ENCODE measurements at places on chromosomes 7 and 10. TPM values are rescaled to one million over a fixed set of nuclear protein-coding genes. Genes with fewer than 3 reads are reported as not detected.
A peak's percentile ranks its signal among the peaks of the same experiment; 100 is the strongest.

GRCh38 chr7:121049028-121049791, 60.7 kb downstream of the CPED1 start:
- no peak for ATAC-seq

DNA sequence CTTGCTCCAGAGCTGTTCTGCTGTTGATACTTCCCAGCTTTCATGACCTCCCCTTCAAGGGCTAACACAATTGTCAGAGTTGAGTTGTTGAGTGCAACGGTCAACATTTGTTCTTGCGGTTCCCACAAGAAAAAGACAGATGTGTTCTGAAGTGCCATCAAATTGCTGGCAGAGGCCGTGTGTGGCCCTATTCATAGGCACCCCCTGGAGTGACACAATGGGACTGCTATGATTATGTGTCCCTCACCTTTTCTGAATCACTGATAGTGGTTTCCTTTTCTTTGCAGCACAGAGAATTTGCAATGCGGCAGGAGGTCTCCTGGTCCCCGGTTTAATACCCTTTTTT, 5.8 kb upstream of the IGFBP1 start:
- ATAC-seq, result no peak

DNA sequence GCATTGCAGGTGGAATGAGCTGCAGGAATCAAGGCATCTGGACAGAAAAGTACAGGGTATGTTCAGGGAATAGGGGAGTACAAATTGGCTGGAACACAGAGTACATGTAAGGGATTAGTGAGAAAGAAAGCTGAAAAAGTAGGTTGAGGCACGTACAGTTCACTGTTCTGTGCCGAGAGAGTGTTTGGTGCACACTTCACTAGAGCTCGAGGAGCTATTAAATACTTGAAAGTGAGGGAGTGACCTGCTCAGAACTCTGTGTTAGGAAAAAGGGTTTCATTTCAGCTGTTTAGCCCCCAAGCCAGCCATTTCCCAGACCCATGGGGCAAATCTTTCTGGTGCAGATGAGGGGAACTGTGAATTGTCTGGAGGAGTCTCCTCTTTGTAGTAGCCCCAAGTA, 115.2 kb downstream of the TBXAS1 start:
- ATAC-seq, result no peak

DNA sequence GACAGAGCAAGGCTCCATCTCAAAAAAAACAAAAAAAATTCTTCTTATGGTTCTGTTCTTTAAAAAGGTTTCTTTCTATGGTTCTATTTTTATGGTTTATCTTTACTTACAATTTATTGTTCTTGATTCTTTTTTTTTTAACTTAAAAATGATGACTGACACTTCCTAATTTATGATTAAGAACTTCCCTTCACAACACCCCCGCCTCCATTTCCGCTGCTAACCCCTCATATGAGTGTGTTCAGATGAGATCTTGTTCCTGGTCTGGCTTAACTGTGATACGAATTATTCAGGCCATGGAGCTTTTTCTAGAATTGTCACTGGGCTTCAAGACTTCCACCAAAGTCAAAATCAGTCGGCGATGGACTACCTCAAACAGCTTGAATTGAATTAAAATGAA, 33.9 kb downstream of the PTER start:
- no peak for ATAC-seq

DNA sequence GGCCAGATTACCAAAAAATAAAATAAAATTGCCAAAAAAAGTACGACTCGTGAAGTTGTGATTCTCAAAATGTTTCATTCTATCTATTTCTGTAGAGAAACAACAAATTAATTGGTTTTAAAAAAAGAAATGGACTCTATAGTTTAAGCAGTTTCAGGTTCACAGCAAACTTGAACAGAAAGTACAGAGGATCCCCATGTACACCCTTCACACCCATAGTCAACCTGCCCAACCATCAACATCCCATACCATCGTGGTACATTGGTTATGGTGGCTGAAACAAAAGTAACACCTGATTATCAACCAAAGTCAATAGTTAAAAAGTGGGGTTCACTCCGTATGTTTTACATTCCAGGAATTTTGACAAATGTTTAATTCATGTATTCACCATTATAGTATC, 496.1 kb downstream of the ANKRD7 start:
- ATAC-seq, result no peak

DNA sequence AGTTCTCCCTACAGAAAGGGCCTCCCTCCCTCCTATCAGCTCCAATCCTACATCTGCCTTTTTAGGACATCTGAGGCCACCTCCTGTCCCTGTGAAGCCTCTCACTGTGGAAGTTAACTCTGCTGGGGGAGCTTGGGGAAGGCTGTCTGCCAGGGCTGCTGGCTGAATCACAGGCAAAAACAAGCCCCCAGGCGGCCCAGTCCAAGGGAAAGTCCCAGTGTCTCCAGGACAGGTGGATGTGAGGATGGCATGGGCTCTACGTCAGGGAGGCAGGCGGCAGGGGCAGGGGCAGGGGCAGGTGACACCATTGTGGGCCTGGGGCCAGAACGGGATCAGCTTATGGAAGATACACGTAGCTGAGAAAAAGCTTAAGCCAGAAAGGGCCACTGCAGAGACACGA, 240.2 kb downstream of the MAD1L1 start:
- ATAC-seq, result no peak

- no peak for ATAC-seq
Measured at GRCh38 chr10:5622186-5622960, 44.0 kb downstream of the ASB13 start.

GRCh38 chr10:99396471-99396870, 34.0 kb downstream of the GOT1 start:
- no peak for ATAC-seq

- no peak for ATAC-seq
Measured at GRCh38 chr7:159067576-159068487, 76.8 kb downstream of the VIPR2 start.

DNA sequence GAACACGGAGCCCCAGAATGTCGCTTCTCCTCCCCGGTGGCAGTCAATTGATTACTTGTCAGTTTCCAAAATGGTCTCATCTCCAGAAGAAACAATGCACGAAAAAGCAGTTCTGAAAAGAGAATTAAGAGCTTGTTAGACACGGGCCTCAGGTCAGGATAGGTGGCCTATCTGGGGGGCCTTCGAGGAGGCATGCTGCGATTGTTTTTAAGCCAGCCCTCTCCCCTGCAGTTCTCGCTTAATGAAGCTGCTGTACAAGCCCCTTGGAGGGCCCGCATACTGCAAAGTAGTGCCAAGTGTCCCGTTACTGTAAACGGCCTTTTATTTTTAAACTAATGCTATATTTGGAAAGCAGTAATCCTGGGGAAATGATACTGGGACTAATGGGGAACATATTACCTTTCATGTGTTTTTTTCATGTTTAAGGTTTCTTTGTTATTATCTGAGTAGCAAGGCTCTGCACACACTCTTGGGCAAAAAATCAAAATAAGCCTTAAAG, 114.8 kb upstream of the TCF7L2 start:
- ATAC-seq, result no peak

GRCh38 chr7:34392972-34393371, 265.0 kb upstream of the NPSR1 start:
- ATAC-seq, result no peak

DNA sequence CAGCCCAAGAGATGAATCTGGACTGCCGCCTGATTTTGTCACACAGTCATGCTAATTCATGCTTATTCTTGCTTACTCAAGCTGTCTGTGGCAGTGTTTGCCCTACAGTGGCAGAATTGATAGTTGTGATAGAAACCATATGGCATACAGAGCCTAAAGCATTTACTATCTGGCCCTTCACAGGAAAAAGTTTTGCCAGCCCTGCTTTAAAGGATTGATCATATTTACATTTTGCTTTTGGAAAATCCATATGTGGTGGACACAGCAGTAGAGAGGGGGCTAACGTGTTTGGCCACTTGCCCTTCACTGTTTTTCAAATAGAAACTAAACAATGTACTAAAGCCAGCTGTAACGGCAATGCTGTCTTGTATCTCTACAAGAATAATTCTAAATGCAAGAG, 974.0 kb upstream of the GHITM start:
- no peak for ATAC-seq

GRCh38 chr7:134905375-134905774, 80.9 kb upstream of the AGBL3 start:
- ATAC-seq, result no peak

GRCh38 chr10:23345861-23346260, 1.3 kb upstream of the C10orf67 start:
- ATAC-seq, result peak; percentile 72

DNA sequence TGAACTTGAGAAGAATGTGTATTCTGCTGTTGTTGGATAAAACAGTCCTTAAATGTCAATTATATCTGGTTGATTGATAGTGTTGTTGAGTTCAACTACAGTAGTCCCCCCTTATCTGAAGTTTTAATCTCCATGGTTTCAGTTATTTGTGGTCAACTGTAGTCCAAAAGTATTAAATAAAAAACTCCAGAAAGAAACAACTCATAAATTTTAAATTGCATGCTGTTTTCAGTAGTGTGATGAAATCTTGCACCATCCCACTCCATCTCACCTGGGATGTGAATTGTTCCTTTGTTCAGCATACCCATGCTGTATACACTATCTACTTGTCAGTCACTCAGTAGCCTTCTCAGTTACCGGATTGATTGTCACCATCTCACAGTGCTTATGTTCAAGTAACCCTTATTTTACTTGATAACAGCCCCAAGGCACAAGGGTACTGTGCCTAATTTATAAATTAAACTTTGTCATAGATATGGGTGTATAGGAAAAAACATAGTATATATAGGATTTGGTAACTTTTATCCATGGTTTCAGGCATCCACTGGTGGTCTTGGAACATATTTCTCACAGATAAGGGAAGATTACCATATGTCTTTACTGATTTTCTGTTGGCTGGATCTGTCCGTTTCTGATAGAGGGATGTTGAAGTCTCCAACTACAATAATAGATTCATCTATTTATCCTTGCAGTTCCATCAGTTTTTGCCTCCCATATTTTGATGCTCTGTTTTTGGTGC, 57.1 kb downstream of the AOAH start:
- no peak for ATAC-seq

DNA sequence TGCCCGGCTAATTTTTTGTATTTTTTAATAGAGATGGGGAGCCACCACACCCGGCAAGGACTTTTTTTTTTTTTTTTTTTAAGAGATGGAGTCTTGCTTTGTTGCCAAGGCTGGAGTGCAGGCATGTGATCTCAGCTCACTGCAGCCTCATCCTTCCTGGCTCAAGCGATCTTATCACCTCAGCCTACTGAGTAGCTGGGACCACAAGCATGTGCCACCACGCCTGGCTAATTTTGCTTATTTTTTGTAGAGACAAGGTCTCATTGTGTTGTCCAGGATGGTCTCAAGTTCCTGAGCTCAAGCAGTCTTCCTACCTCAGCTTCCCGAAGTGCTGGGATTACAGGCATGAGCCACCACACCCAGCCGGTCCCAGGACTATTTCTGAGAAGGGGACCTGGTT, 9.3 kb upstream of the MCU start:
- ATAC-seq, result no peak

DNA sequence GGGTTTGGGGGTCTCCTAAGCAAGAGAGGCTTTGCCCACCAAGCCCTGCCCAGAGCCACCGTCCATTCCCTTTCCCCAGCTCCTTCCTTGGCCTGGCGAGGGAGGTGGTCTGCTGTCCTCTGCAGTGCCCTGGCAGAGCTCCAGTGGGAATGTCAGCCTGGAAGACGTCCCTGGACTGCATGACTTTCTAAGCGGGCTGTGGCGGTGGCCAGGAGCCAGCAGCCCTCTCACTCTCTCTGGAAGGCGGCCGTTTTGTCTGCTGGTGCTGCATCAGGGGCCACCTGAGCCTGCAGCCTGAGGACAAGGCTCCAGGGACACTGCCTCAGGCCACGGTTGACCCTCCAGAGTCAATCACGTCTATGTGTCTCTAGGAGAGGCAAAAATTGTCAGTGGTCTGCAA, 271.0 kb downstream of the SKAP2 start:
- no peak for ATAC-seq

- ATAC-seq, result peak; percentile 80
Measured at GRCh38 chr10:47262606-47263533, 37.1 kb upstream of the GDF10 start.

DNA sequence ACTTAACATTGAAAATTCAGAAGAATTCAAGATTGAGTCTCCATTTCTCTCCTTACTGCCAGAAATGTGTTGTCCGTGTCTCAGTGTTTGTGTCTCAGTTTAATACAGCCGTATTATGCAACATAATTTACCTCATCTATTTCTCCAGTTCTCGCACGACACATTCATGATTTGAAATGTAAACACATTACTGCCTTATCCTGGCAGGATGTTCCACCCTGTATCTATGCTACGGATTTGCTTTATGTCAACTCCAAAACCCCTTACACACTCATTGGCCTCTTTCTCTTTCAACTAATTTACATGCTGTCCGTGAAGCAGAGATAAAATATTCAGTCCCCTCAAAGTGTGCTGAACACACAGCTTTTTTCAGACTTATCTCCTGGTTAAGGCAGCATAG, 653.7 kb upstream of the SEMA3D start:
- peak; percentile 99 for ATAC-seq

DNA sequence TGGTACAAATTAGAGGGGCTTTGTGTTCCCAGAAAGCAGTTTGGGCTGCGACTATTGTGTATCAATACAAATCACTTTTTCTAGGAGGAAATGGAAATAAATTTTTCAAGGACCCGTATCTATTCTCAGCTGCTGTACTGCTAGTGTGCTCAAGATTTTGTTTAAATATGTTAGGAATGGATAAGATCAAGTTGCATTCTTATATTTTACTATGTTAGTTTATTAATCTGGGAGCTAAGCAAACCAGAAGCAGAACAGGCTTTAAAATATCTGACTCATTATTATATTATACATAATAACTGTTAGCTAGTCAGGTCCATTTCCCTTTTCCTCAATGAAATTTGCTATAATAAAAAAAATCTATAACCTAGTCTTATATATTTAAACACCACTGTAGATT, 11.1 kb upstream of the GLCCI1 start:
- ATAC-seq, result no peak

DNA sequence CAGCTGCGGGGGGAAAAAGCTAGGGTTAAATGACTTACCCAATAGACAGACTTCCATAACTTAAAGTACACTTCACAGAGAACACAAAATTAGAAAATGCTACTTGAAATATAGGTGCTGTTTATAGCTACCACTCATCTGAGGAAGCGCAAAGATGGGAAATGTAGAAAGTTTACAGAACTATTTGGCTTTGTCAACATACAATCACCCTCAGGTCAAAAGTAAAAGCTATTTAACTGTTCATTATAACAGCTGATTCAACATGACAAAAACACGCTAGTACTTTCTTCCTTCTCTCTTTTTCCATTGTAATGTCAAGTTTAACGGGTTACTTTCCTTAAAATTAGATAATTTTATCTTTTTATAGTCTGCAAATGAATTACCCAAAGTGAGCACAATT, 51.2 kb downstream of the PUS7 start:
- no peak for ATAC-seq

- no peak for ATAC-seq
Measured at GRCh38 chr7:133183042-133183794, 69.7 kb upstream of the EXOC4 start.

GRCh38 chr10:124005091-124005490, 88.3 kb downstream of the CHST15 start:
- no peak for ATAC-seq

Gene ITIH2
- 0.15 TPM for total RNA-seq

Gene ASIC3
- total RNA-seq, result 2.4 TPM

Gene GLI3
- total RNA-seq, result 6.8 TPM

Gene MINDY3
- 59.4 TPM for total RNA-seq

Gene SPDYE16
- total RNA-seq, result 1.6 TPM

Gene OR13A1
- total RNA-seq, result 0.15 TPM
